EL (cell line): ENCODE measurements at places on chromosomes 12 and 14.

- peak; percentile 78 for DNase-seq
These were observed 80.8 kb upstream of the REP15 start for GRCh38 chr12:27615331-27615891.

DNA sequence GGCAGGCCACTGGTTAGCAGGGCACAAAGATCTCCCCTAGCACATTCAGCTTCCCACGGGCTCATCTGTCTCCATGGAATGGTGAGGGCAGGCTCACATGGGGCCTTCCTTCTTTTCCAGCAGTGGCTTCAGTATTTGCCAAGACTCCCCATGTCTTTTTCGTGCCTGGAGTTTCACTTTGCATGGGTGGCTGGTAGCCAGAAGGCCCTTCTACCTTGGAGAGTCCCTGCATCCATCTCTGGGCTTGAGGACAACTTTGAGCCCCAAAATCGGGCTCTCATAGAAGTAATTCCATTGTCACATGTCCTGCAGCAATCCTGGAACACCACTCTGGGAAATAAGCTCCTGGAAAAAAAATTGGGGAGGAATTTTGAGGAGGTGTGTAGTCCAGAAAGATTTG, 42.1 kb downstream of the NFKBIA start:
- no peak for DNase-seq

DNA sequence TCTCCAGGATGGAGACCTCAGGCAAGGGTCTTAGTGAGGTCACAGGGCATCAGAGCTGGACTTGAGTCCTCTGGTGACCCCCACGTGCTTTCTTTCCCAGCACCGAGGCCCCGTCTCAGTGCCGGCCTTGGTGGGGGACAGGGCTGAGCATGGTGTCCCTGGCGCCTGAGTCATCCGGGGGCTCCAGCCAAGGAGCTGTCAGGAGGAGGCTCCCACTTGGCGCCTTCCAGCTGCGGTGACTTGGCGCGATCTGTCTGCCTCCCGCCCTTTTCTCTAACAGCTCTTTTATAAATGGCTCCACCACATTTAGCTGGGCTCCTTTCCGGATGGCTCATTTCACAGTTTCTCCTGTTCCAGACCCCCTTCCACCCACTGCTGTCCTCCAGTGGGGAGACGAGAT, 60.4 kb downstream of the PRMT8 start:
- no peak for DNase-seq

DNA sequence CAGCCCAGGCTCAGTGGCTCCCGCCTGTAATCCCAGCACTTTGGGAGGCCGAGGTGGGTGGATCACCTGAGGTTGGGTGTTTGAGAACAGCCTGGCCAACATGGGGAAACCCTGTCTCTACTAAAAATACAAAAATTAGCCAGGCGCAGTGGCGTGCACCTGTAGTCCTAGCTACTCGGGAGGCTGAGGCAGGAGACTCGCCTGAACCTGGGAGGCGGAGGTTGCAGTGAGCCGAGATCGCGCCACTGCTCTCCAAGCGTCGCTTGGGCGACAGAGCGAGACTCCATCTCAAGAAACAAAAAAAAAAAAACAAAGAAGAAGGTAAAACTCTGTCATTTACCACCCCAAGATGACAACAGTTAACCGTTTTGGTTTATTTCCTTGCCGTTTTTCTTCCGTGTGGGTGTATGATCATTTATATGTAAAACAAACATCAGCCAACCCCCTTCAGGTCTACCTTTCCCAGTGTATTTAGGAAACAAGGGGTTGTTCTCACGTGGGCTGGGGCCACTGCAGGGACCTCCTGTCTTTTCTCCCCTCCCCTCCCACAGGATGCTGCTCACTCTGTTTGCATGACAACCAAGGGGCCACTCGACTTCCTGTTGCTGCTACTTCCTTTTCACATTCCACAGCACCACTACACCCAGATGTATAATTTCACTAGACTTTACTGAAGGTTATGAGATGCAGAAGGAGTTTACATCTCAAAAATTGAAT, 13.6 kb downstream of the TTC9 start:
- no peak for DNase-seq

GRCh38 chr12:123761841-123762714, at the start of gene DNAH10:
Gene DNAH10 (plus strand): TSS chr12:123762301. CDS start chr12:123762337, 36 bp downstream.
- DNase-seq: peak; percentile 12

GRCh38 chr12:42422785-42423184, 96.8 kb downstream of the PPHLN1 start:
- DNase-seq: no peak

- no peak for DNase-seq
These were observed 121.7 kb downstream of the SLC38A1 start for GRCh38 chr12:46147144-46147543.

GRCh38 chr12:52274521-52275120, at the start of gene KRT86:
Gene KRT86 (plus strand): TSS chr12:52274645. CDS start chr12:52301917, 27,272 bp downstream.
- DNase-seq: no peak

DNA sequence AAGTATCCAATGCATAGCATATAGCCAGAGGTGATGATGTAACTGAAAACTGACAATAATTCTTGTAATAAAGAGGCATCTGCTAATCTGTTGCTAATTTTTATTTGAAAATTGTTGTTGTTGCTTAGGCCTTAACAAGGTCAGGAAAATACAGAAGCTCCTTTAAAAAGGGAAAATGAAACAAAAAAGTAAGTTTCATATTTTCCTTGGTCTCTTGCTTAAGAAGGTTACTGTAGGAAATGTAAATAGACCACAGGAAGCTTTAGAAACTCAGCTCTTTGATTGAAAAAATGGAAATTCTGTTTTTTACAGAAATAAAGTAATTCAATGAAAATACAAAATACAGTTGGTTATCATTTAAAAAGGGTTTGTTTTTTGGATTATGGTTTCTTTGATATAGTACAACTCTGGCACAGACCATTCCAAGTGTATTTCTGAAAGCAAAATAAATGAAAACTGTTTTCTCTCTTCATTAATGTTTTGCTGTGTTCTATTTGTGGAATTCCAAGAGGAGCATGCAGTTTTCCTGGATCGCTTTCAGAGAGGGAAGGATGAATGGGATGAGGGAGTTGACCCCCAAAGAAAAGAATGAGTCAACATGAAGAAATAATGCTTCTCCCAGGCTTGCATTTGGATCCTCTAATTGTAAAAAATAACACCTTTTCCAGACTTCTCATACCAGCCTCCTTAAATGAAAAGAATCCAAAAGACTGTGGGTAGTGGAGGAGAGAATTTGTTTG, 398.0 kb upstream of the FAR2 start:
- DNase-seq: no peak

DNA sequence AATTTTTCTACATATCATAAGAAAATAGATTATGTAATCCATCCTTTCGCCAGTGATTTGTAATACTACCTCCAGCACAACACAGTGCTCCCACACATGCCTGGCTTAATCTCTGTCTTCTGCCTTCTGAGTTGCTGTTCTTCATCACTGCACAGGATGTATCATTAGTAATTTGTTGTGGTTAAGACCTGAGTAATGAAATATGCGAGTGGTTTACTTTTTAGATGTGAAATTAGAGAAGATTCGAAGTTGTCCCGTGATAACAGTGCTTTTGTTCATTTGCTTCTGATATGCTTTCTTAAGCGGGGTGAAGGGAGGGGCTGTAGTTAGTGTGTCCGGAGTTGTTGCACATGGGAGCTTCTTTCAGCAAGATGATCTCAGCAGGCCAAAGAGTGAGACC, 18.1 kb downstream of the KRT85 start:
- peak; percentile 15 for DNase-seq

DNA sequence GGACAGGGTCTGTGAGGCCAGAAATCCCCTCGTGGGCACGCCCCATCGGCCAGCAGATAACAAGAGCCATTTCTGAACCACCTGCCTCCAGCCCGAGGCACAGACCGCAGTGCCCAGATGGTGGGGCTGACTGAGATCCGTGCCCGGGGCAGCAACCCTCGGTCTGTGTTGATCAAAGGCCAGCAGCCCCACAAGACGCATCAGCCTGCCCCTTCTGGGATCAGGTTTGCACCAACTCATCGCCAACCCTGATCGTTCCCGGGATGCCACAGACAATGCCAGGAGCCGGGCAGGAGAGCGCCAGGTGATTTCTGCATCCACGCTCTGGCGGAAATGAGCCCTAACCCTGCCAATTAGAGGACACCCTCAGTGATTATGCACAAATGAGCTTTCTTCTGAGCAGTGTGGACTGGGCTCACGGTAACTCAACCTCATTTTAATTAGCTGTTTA, 64.5 kb downstream of the TESC start:
- no peak for DNase-seq

DNA sequence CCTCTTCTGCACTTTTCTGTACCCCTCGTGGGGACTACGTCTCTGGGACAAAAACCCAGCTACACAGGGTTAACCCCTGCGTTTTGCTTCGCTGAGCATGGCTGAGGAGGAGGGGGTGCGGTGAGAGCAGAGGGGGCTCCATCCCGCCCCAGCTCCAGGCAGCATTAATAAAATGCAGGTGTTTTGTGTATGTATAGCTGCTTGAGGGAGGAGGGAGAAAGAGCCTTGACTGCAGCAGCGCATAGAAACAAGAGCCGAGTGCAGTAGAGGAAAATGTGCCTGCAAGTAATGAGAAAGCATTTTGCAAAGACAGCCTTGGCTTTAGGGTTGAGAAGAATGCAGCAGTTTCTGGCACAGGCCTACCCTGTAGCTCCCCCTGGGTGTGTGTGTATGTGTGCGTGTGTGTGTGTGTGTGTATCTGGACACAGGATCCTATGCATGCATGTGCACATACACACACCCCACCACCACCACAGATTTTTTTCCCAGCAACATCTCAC, 103.9 kb downstream of the ZFP36L1 start:
- peak; percentile 29 for DNase-seq

- DNase-seq: no peak
These were observed 83.2 kb downstream of the PITPNM2 start for GRCh38 chr12:123067654-123068053.

DNA sequence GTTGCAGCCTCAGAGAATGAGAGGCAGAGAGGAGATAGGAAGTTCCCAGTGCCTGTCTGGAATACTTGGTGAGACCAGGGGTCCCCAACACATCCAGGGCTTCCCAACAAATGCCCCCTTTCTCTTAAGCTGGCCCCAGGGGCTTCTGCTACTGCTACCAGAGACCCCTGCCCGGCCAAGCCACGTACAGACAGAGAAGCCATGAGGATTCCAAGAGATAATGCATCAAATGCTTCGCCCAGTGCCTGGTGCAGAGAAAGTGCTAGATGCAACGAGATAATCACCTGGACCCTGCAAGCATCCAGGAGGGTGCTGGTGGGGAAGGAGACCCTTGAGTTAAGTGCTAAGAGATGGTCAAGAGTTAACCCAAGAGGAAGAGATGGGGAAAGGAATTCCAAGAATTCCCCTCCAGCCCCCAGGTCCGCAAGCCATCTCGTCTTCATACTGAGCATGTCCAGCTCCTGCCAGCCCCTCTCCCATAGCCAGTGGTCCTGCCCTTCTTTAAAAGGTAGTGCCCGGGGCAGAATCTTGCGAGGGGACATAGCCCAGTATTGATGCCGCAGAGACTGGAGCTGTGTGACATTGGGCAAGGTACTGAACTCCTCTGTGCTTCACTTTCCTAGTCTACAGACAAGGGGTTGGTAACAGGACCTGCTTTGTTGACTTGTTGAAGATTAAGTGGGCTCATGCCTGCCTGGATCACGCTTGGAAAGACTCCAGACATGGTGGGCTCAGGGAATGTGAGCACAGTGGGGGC, 103.3 kb downstream of the CALM1 start:
- no peak for DNase-seq

- DNase-seq: peak; percentile 74
These were observed 29.3 kb downstream of the CD9 start for GRCh38 chr12:6229224-6230218.

- DNase-seq: no peak
These were observed 9.8 kb downstream of the FAM222A start for GRCh38 chr12:109723311-109723881.

DNA sequence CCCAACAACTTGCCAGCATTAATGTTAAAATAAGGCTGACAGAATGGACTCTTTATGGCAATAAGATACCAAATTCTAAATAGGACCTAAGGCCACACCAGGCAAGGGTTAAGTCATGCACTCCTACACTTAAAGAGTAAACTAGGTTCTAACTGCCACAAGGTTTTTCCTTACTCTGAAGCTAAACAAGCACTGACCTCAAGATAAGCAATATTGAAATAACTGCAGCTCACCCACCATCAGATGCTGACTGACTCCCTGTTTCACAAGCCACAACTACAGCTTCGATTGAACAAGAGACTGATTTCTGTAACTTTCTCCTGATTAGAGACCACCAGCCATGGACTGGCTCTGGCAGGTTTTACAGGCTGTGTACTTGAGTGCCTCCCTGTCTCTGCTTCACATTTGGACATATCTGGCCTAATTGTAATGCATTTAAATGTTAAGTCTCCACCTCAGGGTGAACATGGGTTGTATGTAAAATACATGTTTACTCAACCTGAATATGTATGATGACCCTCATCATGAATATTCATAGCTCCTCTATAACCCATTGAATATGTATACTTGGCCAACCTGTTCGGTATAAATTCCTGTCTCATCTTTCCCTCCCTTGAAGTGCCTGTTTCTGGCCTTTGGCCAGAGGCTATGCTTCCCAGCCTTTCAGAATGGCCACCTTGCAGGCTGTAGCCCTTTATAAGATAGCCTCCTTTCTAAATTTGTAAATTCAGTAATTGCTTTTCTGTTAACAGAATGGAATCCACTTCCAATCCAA, 70.5 kb upstream of the DAAM1 start:
- DNase-seq: no peak

GRCh38 chr14:100654814-100655740, 67.9 kb upstream of the BEGAIN start:
- DNase-seq: no peak

DNA sequence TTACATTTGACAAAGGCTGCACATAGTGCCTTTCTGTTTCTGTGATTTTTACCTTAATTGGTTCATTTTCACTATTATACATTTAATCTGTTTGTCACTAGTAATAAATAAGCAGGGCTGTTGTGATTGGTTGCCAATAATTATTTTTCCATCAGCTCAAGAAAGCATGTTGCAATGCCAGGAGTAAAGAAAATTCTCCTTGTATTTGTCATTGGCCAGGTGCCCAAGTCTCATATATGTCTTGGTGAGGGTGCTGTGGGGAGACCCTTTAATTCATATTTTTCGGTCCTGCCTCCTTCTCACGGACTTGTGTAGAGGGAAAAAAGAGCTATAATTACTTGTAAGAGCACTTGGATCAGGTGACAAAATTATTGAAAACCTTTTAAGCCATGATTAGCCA, 108.0 kb downstream of the KITLG start:
- peak; percentile 44 for DNase-seq

GRCh38 chr12:101557094-101557493, 37.7 kb upstream of the MYBPC1 start:
- DNase-seq: no peak

GRCh38 chr12:69633061-69633460, 22.4 kb upstream of the LRRC10 start:
- DNase-seq: no peak

DNA sequence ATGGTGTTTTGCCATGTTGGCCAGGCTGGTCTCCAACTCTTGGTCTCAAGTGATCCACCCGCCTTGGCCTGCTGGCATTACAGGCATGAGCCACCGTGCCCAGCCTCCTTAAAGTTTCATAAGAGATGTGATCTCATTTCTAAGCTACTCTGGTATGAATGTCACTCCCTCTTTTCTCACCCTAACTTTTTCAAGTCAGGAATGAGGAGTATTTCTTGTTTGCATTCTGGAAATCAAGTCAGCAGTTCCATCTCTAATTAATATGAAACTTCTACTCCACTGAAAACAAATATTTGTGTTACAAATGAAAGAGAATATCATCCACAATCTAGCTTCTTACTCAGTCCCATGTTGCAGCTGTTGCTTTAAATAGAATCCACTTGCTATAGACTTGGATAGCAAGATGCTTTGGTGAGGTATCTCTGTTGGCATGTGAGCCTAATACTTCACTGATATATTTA, 61.3 kb downstream of the ARF6 start:
- DNase-seq: peak; percentile 76

GRCh38 chr14:32432813-32433538, 103.9 kb downstream of the AKAP6 start:
- DNase-seq: no peak
